Germinal center (tissue), 1 donor: ENCODE measurements at places on chromosomes 3 and 15.

GRCh38 chr3:34864011-34864410, 775.3 kb upstream of the ARPP21 start:
- DNase-seq: no peak

DNA sequence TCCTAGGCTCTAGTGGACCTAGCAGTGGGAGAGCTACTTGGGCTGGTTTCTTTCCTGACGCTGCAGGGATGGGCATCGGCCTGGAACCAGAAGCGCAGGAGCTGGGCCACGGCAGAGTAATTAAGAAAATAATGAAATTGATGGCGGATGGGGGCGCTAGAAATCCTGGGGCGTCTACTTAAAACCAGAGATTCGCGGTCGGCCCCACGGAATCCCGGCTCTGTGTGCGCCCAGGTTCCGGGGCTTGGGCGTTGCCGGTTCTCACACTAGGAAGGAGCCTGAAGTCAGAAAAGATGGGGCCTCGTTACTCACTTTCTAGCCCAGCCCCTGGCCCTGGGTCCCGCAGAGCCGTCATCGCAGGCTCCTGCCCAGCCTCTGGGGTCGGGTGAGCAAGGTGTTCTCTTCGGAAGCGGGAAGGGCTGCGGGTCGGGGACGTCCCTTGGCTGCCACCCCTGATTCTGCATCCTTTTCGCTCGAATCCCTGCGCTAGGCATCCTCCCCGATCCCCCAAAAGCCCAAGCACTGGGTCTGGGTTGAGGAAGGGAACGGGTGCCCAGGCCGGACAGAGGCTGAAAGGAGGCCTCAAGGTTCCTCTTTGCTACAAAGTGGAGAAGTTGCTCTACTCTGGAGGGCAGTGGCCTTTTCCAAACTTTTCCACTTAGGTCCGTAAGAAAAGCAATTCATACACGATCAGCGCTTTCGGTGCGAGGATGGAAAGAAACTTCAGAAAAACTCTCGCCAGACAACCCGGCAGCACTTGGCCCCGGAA, 6.1 kb downstream of the SOX14 start:
- no peak for DNase-seq

DNA sequence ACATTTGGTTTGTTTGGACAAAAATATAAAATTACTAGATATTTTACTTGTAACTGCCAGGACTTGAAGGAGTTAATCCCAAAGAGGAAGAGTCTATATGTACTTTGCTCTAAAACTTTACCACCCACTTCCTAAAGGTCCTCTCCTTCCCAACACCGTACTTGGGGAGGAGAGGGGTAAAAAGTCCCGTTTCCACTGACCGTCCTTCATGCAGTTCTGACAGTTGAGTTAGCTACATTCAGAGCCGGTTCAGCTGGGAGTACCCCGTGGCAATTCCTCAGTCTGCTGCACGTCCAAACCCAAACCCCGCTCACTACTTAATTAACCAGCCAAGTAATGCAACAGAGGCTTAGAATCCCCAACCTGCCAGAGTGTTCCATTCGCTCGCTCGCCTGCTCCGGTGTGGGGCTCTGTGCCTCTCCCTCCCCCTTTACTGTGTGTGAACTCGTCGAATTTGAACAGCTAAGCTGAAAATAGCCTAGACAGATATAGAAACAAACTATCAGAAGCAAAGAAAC, 519.7 kb downstream of the FOXP1 start:
- peak; percentile 30 for DNase-seq

DNA sequence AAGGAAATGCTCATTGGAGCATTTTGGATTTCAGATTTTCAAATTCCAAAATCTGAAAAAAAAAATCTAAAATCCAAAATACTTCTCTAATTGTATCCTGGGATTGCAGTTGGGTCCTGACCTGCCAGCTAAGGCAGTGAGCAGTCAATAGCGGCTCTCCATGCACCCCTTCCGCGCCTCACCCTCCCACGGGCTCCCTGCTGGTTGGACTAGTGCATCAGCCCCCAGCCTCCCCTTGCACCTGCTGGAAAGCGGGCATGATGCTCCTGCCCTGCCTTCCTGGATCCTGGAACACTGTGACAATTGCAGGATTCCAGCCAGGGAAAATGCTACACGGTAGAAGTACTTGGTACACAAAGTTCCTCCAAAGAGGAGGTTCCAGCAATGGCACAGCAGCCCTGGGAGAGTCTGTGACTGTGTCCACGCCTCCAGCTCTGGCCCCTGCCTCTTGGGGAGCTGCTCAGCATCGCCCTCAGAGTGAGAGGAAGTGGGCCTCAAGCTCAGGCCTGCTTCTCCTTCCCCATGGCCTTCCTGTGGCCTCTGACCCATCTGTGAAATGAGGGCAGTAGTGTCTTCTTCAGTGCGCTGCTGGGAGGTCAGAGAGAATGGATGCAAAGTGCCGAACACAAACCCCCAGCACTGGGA, 39.5 kb upstream of the CHRNB4 start:
- DNase-seq: no peak

GRCh38 chr3:188941103-188941502, 230.7 kb upstream of the TPRG1 start:
- DNase-seq: peak; percentile 76

GRCh38 chr15:40917585-40917984, 11.6 kb upstream of the DLL4 start:
- no peak for DNase-seq

- no peak for DNase-seq
Observed at GRCh38 chr3:196624067-196624790, 15.3 kb upstream of the NRROS start.

GRCh38 chr15:73959012-73959581, 32.8 kb downstream of the LOXL1 start:
- no peak for DNase-seq

DNA sequence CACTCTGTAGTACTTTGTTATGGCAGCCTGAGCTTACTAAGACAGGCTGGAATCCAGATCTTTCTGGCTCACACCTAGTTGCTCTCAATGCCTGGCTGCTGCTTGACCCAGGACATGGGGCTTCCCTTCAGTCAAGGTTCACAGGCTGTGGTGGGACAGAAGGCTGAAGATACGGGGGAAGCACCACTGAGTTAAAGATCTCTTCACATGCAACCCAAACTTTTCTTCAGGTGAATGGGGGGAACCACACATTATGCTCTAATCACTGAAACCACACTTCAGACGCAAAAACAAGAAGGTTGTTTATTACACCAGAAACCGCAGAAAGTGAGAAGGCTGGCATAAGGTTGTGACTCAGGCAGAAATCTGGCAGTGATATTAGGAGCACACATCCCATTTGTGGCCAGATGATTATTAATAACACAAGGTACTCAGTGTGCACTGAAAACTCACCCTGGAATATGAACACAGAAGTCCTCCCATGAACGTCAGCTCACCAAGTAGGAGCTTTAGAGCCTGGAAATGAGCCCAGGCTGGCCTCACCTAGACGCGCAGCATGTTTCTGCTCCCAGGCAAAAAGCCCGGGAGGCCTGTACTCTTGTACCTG, 230.5 kb upstream of the CHRNA7 start:
- no peak for DNase-seq

DNA sequence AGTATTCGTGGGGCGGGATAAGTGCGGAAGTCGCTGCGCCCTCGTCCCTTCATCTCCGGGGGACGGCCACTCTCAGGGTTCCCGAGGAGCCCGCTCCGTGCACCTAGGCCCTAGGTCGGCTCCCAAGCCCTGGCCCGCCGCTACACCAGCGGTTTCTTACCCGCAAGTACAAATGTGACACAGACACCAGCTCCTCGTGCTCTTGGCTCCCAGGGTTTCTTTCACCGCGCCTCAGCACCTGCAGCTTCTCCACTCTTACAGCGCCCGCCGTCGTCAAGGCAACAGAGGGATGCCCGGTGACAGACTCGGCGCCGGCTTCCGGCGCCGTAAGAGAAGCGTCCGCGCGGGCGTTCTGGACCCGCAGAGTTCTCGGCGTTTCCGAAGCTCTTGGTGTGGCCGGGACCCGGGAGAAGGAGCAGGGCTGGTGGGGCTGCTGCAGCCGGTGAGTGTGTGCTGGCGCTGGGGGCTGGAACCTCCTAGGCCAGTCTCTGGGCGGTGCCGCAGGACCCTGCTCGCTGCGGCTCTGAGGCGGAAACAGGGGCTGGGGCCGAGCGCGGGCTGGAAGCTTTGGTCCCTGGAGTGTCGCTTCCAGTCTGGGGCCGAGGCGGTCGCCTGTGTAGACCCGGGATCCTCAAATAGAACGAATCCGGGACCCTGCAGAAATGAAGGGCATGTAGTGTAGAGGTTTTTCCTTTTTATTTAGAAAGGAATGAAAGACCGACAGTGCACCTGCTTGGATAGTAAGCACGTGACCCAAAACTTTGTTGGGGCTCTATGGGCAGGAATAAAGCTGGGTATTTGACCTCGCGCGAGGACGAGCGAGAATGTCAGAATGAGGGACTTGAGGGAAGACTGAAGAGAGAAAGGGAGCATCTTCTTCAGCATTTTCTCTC, 155.4 kb upstream of the GOLGA6L4 start:
- peak; percentile 34 for DNase-seq

DNA sequence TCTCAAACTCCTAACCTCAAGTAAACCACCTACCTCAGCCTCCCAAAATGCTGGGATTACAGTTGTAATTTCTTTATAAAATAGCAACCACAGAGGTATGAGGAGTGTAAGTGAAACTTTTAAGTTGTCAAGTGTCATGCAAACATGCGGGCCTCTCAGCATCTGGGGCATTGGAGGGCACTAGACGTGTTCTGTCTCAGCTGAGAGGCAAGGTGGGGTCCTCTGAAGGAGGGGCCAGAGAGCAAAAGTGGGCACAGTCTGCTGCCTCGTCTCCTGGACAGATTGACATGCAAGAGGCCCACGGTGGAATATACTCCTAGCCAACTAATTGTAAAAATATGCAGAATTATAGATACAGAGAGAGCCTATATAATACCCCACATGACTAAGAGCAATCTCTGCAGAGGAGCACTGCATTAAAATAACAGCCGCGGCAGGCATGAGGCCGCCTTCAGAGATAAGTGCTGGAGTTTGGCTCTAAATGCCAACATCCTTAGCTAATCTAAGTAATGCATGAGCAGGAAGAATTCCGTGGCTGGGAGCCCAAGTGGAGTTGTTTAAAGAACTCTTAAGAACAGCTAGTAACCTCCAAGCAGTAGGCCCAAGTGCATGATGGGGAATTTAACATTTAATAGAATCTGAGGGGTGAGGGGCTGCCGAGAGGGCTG, 87.8 kb upstream of the RNU6-1 start:
- no peak for DNase-seq

- DNase-seq: no peak
Observed at GRCh38 chr15:52559022-52559421, 9.8 kb downstream of the ARPP19 start.

- no peak for DNase-seq
Observed at GRCh38 chr15:75112278-75112847, 89.0 kb downstream of the PPCDC start.

DNA sequence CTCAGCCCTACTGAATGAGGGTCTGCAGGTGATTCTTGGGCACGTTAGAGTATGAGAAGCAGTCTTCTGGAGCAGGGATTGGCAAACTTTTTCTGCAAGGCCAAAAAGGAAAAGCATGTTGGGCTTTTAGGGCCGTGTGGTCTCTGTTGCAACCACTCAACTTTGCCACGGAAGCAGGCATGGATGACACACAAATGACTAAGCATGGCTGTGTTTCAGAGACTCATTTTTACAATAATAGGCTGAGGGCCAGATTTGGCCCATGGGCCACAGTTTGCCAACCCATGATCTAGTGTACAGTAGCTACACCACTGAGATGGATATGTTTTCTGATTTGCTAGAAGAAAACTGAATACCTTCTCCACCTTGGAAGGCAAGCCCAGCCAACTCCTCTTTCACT, 66.1 kb upstream of the PRICKLE2 start:
- no peak for DNase-seq

- DNase-seq: no peak
Observed at GRCh38 chr15:77909182-77909940, 168.2 kb downstream of the TBC1D2B start.

DNA sequence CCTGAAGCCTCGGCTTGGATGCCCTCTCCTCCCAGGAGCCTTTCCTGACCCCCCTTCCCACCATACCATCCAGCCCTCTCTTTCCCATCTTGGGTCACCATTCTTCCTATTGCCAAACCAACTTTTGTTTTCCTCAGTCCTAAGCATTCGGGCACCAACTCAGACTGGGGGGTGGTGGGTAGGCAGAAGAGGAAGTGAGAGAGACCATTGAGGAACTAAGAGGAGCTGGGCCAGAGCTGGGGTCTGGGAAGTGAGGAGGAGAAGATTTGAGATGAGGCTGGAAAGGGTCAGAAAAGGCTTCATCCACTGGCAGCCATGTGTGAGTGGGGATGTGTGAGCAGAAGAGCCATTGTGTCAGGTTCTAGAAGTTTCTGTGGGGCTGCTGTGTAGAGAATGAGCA, 37.7 kb downstream of the TKT start:
- peak; percentile 55 for DNase-seq

DNA sequence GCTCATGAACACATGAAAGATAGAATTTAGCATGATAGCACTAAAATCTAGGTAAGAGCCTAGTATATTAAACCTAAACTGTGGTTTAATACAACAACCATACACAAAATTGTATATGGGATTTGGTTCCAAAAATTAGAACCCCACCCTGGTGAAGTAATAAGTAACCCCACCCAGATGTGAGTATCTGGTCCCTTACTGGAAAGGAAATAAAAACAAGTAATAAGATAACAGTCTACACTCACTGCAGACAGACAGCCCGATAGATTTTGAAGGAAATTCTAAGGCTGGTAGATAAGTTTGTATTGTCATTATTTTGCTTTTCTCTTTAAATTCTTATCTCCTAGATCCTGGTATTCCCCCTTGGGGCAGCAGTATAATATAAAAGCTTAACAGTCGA, 184.9 kb downstream of the ZBTB20 start:
- DNase-seq: no peak

DNA sequence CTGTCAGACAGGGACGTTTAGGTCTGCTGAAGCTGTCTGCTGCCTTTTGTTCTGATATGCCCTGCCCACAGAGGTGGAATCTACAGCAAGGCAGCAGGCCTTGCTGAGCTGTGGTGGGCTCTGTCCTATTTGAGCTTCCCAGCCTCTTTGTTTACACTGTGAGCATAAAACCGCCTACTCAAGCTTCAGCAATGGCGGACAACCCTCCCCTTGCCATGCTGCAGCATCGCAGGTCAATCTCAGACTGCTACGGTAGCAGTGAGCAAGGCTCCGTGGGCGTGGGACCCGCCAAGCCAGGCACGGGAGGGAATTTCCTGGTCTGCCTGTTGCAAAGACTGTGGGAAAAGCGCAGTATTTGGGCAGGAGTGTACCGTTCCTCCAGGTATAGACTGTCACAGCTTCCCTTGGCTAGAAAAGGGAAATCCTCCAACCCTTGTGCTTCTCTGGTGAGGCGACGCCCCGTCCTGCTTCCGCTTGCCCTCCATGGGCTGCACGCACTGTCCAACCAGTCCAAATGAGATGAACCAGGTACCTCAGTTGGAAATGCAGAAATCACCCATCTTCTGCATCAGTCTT, 71.4 kb downstream of the SPSB4 start:
- DNase-seq: no peak

GRCh38 chr3:123821920-123822319, 62.2 kb downstream of the MYLK start:
- DNase-seq: no peak

GRCh38 chr15:74781431-74782258, at the start of gene CSK:
Gene CSK, plus strand, starts transcription at chr15:74782080. Its CDS starts 16,218 bp downstream, at chr15:74798298.
- peak; percentile 89 for DNase-seq

DNA sequence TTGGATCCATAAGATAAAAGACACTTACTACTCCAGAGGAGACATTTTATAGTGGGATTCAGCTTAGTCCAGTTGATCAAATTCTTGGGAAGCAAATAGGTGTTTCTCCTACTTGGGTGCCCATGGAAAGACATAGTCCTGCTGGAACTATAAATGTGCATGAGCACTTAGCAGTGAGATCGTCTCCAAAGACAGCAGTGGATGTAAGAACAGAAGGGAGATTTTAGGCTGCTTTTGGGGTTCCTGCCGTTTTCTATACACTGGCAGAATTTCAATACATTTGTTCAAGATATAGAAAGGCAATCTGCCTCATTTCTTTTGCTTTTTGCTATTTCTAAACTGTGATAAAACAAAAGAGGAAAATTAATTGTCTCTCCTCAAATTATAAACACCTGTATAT, 234.0 kb downstream of the ADAMTSL3 start:
- DNase-seq: no peak
